ENCODE measurements at places on chromosomes 16 and 17. TPM values are rescaled to one million over a fixed set of nuclear protein-coding genes. Genes with fewer than 3 reads are reported as not detected.

AATF gene
- total RNA-seq: 56.8 TPM

GFER gene
- 14.4 TPM for total RNA-seq

MYH2 gene
- total RNA-seq: not detected

KRTAP4-3 gene
- total RNA-seq: not detected

ALDH3A1 gene
- 92.5 TPM for total RNA-seq

SLC12A3 gene
- not detected for total RNA-seq

NACA2 gene
- not detected for total RNA-seq

PYY gene
- total RNA-seq: not detected

AURKB gene
- total RNA-seq: 12.9 TPM

MMP28 gene
- 115 TPM for total RNA-seq

PIGS gene
- 79.6 TPM for total RNA-seq

DNA sequence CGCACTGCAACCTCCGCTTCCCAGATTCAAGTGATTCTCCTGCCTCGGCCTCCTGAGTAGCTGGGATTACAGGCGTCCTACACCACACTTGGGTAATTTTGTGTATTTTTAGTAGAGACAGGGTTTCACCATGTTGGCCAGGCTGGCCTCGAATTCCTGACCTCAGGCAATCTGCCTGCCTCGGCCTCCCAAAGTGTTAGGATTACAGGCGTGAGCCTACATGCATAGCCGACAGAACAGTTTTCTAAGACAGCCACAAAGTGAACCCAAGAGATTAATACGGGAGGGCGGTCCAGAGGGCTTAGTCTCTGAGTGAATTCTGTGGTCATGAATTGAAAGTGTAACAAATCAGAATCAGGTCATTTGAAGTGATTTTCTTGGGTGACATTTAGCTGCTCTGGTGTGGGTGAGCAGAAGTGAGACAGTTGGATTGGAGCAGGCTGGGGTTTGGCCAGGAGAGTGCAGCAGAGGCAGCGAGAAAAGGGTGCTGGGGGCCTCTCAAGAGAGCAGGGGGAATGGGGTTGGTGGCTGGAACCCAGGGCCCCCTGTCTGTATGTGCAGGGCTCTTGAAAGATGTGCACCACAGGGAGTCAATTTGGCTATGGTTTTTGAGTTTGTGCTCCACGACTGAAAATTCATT lies 231.4 kb upstream of the WSCD1 start:
- DNase-seq: no peak

GRCh38 chr17:14935139-14935841 lies 329.8 kb downstream of the PMP22 start:
- no peak for DNase-seq

GRCh38 chr16:89584768-89585549 lies 9.4 kb downstream of the CPNE7 start:
- no peak for DNase-seq

DNA sequence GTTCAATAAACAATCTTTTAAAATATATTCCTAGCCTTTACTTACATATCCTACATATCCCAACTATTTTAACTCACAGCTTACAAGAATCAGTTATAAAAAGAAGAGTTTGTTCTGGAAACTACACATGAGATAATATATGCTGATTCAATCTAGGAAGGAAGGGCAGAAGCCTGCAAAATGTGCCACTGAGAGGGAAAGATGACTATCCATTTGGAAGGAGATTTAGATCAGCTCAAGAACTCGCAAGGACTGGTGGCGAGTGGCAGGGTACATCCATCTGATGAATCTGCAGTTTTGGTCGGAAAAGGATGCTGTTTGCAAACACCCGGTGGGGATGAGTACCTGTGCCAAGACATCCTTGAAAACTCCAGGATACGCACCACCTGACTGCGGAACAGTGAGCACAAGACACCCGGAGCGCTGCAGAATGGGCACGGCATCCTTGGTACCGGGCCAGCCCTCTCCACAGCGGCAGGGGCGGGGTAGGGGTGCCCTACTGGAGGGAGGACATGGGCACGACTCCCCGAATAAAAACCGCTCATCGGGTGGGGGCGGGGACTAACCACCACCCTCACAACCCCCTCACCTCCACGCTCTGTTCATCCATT lies 723 bp downstream of the TRIM37 start:
- DNase-seq: peak; percentile 93

DNA sequence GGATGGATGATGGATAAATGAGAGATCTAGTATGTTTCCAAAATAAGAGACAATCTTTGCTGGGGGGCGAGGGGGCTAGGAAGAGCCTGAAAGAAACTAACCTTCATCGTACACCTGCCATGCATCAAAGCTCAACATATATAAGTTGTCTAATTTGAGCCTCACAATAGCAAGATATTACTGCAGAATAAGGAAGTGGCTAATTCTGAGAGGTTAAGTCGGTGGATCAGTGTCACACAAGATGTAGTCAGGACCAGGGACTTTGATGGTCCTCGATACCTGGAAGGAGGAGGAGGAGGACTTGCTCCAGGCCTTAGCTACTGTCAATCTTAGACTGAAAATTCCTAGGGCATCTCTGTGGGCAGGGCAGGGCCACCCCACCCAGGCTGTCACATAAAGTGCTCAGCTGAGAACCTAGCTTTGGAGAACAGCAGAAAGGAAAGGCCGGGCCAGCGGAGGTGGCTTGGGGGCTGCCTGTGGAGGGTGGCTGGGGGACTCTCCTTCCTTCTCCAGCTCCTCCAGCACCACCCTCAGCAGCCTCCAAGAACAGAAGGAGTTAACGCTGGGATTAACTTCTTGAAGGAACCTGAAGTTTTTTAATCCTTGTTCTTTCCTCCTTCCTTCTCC lies 460 bp upstream of the SLC13A2 start:
- no peak for DNase-seq

DNA sequence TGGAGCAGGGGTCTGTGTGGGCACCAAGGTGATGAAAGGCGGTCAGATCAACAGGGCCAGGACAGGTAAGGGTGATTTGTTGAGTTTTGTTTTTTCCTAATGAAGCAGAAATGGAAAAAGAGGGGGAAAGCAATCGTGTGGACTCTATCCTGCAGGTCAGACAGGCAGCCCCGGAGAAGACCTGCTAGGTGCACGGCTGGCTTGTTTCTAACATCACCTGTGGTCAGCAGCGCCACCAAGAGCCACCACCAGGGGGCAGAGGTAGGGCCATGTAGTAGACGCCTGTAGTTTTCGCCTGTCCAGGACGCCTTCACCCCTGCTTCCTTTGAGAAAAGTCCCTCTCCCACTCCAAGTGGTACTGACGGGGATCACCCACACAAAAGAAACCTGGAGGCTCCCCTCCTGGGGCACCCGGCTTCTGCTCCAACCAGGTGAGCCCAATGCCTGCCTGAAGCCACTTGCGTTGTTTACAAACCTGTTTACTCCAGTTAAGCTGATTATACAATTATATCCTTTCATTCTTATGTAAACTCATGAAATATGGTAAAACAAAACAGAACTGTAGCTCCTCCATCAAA lies 54.2 kb upstream of the SEC14L1 start:
- DNase-seq: peak; percentile 81

DNA sequence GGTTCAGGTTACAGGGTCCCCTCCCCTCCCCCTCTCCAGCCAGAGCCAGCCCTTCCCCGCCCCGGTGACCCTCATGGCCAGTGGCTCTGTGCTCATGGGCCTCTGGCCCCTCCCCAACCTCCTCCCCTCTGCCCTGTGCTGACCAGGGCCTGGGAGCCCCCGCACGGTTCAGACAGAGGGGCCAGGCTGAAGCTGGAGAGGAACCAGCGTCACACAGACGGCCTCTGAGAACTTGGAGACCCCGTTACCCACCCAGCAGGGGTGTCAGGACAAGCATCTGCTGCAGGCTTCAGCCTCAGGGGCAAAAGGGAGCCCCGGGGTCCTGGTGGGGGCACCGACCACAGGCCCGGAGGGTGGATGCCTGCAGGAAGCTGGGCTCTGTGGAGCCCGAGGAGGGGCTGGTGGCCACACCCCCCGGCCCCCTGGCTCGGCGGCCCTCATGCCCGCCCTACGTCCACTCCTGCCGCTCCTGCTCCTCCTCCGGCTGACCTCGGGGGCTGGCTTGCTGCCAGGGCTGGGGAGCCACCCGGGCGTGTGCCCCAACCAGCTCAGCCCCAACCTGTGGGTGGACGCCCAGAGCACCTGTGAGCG lies at the start of gene WFIKKN1:
TSS of gene WFIKKN1 (plus strand) at position 171 of the 591 bp plus-strand sequence. CDS start at position 440, 269 bp downstream.
- DNase-seq: no peak

GRCh38 chr16:58499615-58500351 lies at the start of gene NDRG4:
Gene NDRG4, plus strand, starts transcription at chr16:58500143. Its CDS starts 106 bp downstream, at chr16:58500249.
- DNase-seq: no peak
